Left cardiac atrium (tissue), 4 donors: ENCODE measurements at places on chromosomes 1 and 21. TPM values are rescaled to one million over a fixed set of nuclear protein-coding genes. Genes with fewer than 3 reads are reported as not detected.
A peak's percentile ranks its signal among the peaks of the same experiment; 100 is the strongest.

Gene MYCL
- total RNA-seq: 0.77 TPM

Gene CYP4A11
- total RNA-seq: not detected

Gene PLPPR4
- 1.9 TPM for total RNA-seq

Gene SLC5A9
- total RNA-seq: 0.15 TPM

Gene SDC3
- 38.8 TPM for total RNA-seq

Gene PGBD5
- total RNA-seq: 19.6 TPM

Gene PCBP3
- total RNA-seq: 5.8 TPM

Gene CDK18
- total RNA-seq: 102 TPM

Gene LEMD1
- not detected for total RNA-seq

Gene TMEM59
- 324 TPM for total RNA-seq

GRCh38 chr21:45355573-45355972 is 49.4 kb upstream of the COL18A1 start:
- no peak for DNase-seq

GRCh38 chr1:77401384-77401783 is 119.6 kb downstream of the AK5 start:
- no peak for DNase-seq

DNA sequence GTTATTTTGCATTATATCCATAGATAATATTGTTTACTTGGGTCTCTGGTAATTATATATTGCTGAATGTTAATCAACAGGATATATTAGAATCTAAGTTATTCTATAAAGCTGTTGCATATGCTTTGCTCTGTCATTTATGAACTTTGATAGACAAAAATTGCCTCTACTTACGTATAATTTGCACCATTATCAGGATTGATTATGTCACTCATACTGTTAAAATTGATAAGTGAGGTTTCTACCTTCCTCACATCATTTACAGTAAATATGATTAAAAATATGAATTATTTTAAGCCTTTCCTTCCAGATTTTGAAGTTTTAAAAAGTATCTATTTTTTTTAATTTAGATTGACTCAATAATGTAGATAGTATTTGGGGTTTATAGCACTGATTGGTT is 1540.4 kb upstream of the PRMT6 start:
- DNase-seq: no peak

DNA sequence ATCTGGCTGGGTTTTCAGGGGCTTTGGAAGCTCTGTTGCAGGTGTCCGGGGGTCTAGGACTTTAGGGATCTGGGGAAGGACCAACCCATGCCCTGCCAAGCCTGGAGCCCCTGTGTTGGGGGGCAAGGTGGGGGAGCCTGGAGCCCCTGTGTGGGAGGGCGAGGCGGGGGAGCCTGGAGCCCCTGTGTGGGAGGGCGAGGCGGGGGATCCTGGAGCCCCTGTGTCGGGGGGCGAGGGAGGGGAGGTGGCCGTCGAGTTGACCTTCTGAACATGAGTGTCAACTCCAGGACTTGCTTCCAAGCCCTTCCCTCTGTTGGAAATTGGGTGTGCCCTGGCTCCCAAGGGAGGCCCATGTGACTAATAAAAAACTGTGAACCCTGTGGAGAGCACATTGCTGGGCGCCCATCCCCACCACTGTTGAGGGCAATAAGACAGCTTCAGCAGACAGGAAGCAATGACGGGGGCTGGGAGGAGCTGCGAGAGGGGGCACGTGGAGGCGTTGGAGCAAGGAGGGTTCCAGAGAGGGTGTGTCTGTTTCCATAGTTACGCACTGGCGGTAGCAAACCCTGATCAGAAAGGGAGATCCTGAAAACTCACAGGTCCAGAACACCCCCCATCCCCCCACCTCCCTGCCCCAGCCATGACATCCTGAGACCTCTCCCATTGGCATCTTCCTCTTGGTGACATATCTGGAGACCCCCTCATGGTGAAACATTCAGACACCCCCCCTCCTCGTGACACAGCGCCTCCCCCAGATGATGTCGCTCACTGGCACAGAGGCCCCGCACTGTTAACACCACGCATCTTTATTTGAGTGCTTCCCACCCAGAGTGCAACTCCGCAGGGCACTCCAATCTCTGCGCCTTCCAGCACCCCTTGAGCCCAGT is 8.4 kb downstream of the MYBPH start:
- DNase-seq: no peak

GRCh38 chr1:22878626-22879025 is 94.0 kb downstream of the LACTBL1 start:
- DNase-seq: no peak

DNA sequence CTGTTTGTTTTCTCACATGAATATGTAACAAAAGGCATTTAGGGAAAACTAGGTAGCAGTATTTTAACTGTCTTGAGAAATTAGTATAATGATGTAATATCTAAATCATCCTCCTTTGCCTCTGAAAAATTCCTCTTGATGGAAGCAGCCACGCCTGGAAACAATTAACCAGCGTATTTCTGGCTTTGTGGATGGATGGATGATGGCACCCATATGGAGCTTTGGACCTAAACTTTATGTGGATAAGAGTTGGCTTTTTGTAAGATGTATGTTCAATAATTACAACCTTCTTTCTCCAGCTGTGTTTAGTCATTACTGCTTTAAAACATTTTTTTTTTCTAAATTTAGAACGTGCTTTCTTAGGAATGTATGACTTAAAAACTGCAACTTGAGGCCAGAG is 12.7 kb downstream of the CDCA8 start:
- no peak for DNase-seq

DNA sequence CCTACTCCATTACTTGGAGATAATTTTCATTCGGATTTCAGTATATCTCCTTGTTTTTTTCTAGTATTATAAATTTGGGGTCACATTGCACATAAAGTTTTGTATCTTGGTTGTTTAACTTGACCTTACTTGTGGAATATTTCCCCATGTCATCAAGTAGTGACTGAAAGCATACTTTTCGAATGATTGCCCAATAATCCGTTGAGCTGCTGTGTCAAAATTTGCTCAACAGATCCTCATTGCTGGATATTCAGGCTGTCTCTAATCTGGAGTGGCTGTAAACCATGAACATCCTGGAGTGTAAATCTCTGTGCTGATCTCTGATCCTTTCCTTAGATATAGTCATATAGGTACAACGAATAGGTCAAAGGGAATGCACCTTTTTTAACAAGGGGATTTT is 4.9 kb downstream of the NIPAL3 start:
- no peak for DNase-seq

DNA sequence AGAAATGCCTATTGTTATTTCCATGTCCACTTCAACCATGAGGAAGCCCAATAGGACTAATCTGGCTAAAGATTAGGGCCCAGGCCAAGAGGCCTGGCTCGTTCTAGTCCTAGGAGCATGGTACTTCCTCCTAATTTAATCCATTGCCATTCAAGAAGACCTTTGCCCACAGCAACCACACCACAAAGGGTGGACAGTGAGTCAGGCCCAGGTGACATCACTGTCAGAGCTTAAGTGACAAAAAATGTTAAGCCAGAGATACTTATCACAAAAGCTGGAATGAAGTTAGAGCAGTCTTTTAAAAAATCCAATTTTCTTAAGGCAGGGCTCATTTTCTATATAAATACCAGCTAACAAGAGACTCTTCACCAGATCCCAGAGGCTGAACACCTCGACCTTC is at the start of gene SPRR3:
Gene SPRR3, plus strand, starts transcription at position 368 of the 400 bp plus-strand sequence. CDS start 1,272 bp downstream, outside the sequence.
- no peak for DNase-seq

- no peak for DNase-seq
Measured at GRCh38 chr1:39842836-39843235, 40.5 kb downstream of the TRIT1 start.

DNA sequence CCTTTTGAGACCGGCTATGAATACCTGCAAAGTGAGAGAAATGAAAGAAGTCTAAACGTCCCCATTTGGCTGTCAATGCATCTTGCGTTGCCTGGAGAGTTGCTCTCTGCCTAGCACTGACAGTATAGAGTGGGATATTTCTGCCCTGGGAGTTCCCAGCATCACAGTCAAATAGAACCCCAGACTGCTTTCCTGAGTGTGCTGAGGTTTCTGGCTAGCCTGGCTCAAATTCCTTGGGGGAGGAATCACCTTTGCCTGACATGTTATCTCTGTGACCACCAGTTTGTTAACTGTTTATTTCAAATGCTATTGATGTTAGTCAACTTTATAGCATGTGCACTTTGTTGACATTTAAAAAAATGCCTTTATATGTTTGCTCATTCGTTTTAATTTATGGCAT is 212.0 kb upstream of the FAM78B start:
- no peak for DNase-seq

GRCh38 chr1:201069636-201070035 is 42.6 kb downstream of the CACNA1S start:
- no peak for DNase-seq

GRCh38 chr1:4805987-4806386 is 151.6 kb downstream of the AJAP1 start:
- no peak for DNase-seq

DNA sequence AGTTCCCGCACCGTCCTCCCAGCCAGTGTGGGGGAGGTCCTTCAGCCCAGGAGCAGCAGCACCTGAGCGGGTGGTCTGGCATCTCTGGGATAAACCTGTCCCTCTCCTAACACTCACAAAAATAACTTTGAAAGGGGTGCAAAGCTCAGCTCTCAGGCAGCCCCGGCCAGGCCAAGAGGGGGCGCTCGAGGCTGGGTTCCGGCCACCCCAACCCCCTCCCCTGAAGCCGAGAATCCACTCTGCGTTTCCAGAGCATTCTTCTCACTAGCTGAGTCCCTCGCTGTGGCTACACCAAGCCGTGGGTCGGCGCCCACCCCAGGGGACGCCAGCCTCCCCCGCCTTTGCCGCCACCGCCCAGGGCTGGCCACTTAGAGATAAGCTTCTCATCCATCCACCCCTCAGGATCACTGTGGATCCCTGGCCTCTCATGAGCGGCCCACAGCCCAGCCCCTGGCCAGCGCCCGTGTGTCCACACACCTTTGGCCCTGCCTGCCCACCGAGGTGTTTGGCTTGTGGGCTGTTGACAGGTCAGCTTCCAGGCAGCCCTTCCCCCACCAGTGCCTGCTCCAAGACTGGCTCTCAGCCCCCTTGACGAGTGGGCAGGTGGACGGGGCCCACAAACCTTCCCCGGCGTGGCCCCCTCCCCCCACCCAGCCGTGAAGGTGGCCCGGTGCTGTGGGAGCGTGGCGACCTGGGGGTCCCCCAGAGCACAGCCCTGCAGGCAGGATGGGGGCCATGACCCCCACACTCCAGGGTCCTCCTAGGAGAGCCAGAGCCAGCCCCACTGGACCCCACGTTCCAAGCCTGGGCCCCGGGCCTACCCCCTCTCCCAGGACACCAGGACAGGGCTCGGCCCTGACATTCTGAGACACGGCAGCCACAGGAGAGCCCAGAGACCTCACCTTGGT is 1.9 kb downstream of the FTCD start:
- DNase-seq: no peak

GRCh38 chr1:3593745-3594144 is 17.6 kb downstream of the MEGF6 start:
- no peak for DNase-seq

DNA sequence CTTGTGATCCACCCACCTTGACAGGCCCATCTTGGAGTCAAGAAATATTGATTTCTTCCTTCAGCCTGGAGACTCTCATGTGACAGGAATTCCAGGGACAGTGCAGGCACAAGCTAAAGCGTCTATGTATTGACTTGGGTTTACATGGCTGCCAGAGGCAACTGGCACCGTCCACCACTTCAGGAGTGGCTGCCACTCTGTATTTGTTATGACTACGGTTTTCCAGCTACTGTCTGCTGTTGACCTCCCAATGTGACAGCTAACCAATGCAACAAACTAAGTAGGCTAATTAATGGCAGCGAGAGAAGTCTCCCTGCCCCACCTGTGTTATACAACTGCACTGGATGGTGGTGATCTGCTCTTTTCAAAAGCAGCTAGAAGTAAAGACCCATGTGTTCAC is 56.9 kb downstream of the CD58 start:
- DNase-seq: no peak

- no peak for DNase-seq
Measured at GRCh38 chr1:63611231-63611630, 18.0 kb downstream of the PGM1 start.

GRCh38 chr1:2314803-2315673 is 76.3 kb downstream of the MORN1 start:
- DNase-seq: peak; percentile 81

DNA sequence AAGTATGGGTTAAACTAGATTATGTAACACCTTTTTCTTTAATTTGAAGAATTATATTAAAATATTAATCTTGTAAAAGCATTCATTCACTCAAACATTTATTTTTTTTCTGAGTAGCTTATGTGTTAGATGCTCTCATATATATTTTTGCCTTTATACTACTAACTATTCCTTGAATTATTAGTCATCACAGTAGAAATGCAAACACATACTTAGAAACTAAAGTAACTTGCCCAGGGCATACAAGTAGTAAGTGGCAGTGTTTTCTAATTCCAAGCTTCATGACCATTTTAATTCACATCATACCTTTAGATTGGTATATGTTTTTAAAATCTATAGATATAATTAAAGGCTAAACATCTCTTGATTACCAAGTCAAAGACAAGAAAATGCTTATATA is 1271.0 kb downstream of the BRINP3 start:
- no peak for DNase-seq

DNA sequence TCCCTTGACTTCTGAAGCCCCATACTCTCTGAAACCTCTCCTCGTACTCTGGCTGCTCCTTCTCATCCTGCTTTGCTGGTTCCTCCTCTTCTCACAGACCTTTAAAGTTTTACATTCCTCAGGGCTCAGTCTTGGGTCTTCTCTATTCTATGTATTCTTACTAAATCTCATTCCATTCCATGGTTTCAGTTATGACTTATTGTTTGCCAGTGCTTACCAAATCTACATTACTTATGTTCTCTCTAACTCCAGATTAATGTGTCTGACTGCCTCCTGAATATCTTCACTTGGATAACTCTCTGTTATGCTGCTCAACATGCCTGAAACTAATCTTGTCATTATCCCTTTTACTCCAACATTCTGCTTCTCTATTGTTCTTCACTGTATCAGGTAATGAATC is 5.4 kb upstream of the SLC35D1 start:
- no peak for DNase-seq
